CD4-positive, CD25-positive, alpha-beta regulatory T cell (primary cell): ENCODE measurements at places on chromosomes 3 and 15.
A peak's percentile ranks its signal among the peaks of the same experiment; 100 is the strongest.

GRCh38 chr3:135216659-135217058, 421.6 kb downstream of the EPHB1 start:
- no peak for DNase-seq

GRCh38 chr15:77059786-77060361, 11.0 kb downstream of the TSPAN3 start:
- DNase-seq: no peak

GRCh38 chr3:128433837-128434165, 32.9 kb downstream of the DNAJB8 start:
- no peak for DNase-seq

- no peak for DNase-seq
Observed at GRCh38 chr15:91196768-91197167, 96.7 kb downstream of the SV2B start.

GRCh38 chr15:74041311-74041756, 41.0 kb downstream of the GOLGA6A start:
- no peak for DNase-seq

GRCh38 chr3:20739814-20740213, 553.8 kb upstream of the SGO1 start:
- no peak for DNase-seq

DNA sequence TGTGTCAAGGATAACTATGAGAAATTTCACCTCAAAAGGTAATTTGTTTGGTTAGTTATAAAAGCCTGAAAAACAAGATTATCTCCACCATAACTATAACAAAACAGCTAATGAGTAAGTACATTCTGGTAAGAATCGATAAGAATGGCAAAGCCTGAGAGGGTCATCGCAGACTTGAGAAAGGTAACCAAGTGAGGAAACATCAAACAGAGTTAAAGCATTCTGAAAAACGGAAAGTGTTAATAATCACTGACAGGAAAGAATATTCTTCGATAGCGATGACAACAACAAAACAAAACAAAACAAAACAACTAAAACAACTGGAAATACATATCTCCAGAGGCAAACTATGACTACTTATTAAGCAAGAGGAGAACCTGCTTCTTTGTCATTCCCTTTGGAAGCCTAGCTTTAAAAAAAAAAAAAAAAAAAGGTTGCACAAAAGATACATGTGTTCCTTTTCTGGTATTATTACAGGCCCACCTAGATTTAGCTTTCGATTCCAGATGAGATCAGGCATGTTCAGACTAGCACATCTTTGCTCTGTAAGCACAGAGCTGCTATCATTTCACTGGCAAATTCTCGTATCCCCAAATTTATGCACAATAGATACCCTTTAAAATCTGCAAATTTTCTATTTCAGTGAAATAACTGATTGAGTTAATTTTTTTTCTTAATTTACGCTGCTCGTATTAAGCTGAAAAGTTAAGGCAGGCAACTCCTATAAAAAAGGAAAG, 155.6 kb downstream of the TIGIT start:
- DNase-seq: no peak

DNA sequence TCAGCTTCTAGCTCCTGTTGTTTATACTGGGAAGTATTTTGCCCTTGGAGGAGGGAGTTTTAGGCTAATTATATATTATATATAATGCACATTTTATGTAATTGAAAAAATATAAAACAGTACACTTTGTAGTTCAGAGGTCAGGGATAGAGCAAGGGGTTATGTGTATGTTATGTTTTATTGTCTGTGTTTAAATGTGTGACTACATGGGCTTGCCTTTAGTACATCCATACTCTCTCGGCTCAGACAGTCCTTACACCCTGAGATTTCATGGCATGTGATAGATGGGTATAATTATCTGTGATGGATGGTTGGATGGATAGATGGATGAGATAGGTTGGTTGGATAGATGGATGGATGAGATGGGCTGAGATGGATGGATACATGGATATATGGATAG, 17.4 kb upstream of the ST3GAL6 start:
- DNase-seq: no peak

DNA sequence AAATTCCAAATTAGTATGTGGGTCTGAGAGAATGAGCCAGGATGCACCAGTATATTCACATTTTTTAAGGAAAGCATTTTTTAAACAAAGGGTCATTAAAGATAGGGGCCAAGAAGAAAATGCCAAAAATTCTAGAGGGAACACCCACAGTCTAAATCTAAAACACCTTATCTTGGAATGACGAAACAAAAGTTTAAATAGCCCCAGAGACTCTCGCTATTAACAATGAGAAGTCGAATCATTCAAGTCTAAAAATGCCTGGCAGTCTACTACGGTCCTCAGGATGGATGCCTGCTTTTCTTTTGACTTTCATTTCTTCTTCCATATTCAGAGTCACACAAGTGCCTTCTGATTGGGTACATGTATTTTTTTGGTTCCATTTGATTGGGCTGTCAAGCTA, 66.3 kb downstream of the SSUH2 start:
- DNase-seq: no peak

DNA sequence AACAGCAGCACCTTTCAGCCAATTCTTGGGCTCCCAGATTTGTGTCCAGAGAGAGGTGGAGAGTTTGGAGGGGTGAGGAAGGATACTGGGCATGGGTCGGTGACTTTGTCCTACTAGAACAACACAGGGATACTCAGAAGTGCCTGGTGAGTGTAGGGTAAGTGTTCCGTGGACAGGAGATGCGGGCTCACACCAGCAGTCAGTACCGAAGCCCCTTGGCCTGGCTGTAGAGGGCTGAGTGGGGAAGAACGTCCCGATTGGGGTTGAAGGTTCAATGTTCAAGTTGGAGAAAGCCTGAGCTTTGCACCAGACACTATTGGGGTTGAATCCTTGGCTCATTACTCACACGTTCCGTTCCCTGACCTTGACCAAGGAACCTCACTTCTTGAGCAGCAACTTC, 40.8 kb upstream of the SLC6A11 start:
- no peak for DNase-seq

DNA sequence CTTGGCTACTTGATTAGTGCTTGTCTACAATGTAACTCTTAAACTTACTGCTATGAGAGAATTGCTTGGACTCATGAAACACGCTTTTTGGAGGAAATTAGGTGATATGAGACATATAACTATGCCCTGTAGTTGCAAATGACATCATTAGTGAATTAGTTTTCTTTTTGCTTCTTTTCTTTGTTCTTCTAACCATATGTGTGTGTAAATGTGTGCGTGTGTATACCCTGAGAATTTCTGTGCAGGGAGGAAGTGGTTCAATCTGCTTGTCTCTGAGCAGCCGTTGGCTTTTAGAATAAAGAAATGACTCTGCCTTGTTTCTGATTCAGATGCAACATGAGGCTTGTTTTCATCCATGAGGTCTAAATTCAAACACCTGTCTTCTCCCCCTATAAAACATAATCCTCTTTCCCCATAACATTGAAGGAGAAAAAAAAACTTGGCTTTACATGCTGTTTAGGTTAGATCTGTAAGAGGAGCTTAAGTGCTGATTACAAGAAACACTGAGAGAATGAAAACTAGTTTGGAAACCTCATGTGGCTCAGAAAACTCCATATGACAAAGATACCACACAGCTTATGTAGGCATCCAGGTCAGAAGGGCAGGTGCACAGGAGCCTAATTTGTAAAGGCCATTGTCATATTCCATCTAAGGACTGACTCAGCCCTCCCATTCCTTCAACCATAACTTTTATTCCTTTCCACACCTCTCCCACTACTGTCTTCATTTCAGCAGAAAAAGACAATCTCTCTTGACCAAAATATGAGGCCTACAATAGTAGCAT, 30.5 kb upstream of the BLM start:
- peak; percentile 93 for DNase-seq

GRCh38 chr3:48661501-48662144, 1.1 kb downstream of the CELSR3 start:
- DNase-seq: peak; percentile 57

DNA sequence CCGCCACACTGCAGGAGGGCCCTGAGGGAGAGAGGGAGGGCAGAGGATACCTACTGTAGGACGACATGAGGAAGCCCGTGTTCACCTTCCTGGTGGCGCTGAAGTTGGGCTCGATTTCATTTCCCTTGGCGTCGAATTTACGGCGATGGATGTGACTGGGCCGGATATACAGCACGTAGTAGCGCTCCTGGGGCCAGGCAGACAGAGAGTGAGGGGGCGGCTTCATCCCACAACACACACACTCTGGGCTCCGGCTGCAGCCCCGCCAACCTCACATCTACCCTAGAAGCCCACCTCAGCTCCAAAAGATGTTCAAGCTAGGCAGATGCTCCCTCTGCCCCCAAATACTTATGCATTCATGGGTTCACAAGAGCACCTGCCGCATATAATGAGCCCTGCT, 4.5 kb downstream of the ARPIN start:
- DNase-seq: no peak

- DNase-seq: peak; percentile 10
Observed at GRCh38 chr3:131033480-131034080, 6.9 kb downstream of the NEK11 start.

- no peak for DNase-seq
Observed at GRCh38 chr3:4641863-4642563, 148.9 kb downstream of the ITPR1 start.

DNA sequence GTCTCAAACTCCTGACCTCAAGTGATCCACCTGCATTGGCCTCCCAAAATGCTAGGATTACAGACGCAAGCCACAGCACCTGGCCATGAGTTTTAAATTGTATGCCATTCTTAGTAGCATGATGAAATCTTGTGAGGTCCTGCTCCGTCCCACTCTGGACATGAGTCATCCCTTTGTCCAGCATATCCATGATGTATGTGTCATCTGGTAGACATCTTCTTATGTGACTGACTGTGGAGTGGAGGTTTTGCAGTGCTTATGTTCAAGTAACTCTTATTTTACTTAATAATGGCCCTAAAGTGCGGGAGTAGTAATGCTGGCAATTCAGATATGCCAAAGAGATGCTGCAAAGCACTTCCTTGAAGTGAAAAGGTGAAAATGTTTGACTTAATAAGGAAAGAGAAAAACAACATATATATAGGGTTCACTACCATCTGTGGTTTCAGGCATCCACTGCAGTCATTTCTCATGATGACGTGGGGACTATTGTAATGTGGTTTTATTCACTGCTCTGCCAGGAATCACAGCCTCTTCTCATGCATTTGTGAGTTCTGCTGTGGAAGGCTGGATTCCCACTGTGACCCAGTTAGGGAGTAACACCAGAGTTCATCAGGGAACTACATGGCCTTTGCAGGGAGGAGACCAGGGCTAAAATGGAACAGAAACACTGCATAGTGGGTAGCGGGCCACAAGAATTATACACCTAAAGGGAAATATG, 204.6 kb upstream of the STRIT1 start:
- DNase-seq: no peak

DNA sequence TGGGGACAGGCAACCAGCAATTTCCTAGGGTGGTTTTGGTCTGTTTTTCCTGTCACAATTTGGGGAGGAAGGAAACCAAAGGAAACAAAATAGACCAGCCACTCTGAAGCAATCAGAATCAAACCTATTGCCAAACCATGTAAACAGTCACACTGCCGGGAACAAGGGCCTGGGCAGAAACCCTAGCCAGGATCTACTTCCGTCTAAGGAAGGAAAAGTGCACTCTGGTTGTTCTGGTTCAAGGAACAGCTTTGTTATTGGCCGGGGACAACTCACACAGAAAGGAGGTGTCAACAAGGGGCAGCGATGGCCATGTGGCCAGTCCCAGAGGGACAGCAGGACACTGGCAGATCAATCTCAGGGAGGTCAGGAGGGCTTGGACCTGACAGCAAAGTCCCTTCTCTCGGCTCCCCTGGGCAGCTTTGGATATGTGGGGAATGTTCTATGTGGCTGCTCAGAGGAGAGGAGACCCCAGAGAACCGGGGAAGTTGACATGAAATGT, 17.5 kb upstream of the RAD18 start:
- DNase-seq: no peak

DNA sequence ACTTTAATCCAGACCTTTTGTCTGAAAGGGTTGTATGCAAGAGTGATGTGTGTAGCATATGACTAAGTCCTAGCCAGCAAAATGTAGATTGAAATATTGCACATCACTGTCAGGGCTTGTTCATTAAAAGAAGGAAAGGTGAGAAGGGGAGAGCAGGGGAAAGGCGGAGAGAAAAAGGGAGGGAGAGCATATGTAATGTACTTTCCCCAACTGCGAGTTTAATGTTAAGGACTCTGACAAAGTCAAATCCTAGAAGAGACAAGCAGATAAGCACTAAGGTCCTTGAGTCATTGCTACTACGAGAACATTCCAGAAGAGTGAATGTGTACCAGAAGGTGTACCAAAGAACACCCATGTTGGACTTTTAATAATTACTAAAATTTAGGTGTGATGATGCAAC, 1336.7 kb downstream of the NSUN3 start:
- DNase-seq: no peak
